ENCODE measurements at places on chromosomes 7 and 10.

DNA sequence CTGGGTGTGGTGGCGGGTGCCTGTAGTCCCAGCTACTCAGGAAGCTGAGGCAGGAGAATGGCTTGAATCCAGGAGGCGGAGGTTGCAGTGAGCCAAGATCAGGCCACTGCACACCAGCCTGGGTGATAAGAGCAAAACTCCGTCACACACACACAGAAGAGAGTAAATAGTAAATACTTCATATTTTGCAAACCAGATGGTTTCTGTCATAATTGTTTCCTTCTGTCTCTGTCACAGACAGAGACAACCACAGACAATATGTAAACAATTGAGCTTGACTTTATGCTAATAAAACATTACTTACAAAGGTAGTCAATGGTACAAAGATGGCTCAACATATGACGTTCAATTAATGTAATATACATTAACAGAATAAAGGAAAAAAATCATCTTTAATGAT, 83.7 kb downstream of the JMJD1C start:
- no peak for DNase-seq

DNA sequence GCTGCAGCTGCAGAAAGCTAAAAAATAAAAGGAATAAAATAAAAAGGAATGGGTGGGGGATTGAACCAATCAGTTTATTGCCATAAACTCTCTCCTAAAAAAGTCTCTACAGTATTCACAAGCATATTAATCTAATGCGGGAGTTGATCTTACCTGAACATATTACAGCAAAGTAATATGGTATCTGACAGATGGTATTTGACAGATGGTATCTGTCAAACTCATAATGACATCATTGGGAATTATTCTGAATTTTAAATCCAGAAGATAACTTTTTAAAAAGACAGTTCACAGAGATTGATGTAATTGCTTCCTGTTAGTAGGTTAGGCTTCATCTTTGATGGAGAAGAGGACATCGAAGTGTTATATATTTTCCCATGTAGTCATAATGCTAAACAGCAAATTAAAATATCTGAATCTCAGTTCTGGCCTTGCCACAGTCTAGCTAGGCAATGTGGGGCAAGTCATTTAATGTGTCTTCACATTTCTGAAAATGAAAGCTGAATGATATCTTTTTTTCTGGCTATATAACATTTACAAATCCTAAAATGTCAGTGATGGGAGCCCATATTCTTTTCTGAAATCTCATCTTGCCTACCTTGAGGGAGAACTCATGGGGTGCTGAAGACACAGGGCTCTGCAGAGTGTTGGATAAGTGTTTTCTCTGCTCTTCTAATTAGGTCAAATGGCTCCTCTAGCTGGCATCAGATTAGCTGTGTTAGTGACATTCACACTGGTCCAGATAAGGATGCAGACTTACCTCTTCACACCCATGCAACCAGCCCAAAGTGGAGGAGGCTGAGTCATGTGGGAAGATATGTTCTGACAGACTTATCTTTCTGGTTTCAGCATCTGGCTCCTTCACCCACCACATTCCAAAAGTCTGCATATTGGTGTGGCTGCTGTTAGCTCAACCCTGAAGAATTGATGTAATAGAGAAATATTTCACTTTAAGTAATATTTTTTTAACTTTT, 2.1 kb upstream of the LIPM start:
- peak; percentile 28 for DNase-seq

DNA sequence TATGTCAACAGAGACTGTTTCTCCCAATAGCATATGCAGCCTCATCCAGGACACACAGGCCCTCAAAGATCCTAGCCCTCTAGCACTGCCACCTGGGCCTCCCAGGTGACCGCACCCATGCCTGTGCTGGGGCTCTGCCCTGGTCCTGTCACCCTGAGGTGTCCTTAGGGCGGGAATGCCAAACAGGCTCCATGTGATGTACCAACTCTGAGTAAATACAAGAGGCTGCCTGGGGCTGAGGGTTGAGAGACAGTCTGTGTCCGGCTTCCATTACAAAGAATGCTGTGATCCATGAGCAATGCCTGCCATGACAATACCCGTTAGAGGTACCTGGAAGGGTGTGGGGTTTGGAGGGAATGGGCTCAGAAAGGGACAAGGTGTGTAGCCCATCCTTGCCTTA, 83.0 kb upstream of the KAT6B start:
- DNase-seq: no peak

GRCh38 chr10:107104026-107104652, 60.4 kb downstream of the SORCS1 start:
- DNase-seq: no peak

DNA sequence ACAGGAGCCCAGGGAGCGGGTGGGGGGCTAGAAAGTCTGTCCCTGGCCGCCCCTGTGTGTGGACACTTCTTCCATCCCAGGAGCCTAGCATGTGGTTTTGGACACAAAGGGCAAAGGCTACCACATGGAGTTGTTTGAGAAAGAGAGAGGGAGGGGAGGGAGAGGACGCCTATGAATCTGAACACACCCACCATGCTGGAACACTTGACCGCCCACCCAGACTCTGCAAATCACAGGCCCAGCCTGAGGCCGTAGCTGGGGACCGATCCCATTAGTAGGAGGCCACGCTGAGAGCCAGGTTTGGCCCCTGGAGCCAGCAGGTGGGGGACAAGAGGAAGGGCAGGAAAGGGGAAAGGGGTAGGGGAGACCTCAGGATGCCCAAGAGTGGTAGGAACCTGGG, 39.6 kb downstream of the ADAMTS14 start:
- DNase-seq: no peak
